Neuronal stem cell (in vitro differentiated cells): ENCODE measurements at places on chromosomes 4 and X.

GRCh38 chrX:38327775-38328081 lies 419 bp upstream of the RPGR start:
- no peak for DNase-seq

DNA sequence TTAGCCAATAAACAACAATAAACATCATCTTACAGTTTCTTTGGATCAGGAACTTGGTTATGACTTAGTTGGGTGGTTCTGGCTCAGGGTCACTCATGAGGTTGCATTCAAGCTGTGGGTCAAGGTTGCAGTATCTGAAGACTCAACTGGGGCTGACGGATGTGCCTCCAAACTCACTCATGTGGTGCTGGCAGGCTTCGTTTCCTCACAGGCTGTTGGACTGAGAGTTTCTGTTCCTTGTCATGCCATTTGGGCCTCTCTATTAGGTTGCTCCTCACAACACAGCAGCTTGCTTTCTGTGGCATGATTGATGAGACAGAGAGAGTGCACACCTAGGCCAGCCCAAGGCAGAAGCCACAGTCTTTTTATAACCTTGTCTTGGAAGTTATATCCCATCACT lies 20.7 kb downstream of the FRMPD3 start:
- DNase-seq: no peak

GRCh38 chr4:165367040-165367439 lies 11.8 kb upstream of the CPE start:
- DNase-seq: no peak

DNA sequence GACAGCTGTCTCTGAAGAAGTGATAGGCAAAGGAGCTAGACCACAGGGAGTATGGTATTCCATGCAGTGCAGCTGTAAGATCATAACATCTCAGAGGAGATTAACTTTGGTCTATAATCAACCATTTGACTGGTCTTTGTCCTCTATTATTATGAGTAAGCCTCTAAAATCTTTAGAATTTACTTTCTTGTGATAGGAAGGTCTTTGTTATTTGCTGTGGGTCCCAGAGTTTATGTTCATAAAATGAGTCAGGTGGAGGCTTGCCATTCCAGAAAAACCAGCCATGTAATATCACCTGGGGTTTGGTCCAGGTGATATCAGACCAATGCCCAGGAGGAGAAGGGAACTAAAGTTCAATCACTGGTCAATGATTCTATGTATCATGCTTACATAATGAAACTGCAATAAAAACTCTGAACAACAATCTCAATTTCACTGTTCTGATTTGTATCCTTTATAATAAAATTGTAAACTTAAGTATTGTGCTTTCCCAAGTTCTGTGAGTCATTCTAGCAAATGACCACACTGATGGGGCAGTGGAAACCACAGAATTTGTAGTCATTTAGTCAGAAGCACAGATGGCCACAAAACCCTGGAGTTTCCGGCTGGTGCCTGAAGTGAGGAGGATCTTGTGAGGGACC lies 239.6 kb upstream of the TRAM1L1 start:
- DNase-seq: no peak

GRCh38 chr4:1855333-1856070 lies 454 bp downstream of the LETM1 start:
- no peak for DNase-seq
